ENCODE measurements at places on chromosomes 1 and 21.
A peak's percentile ranks its signal among the peaks of the same experiment; 100 is the strongest.

- no peak for DNase-seq
Observed at GRCh38 chr1:48851638-48852037, 74.9 kb upstream of the BEND5 start.

DNA sequence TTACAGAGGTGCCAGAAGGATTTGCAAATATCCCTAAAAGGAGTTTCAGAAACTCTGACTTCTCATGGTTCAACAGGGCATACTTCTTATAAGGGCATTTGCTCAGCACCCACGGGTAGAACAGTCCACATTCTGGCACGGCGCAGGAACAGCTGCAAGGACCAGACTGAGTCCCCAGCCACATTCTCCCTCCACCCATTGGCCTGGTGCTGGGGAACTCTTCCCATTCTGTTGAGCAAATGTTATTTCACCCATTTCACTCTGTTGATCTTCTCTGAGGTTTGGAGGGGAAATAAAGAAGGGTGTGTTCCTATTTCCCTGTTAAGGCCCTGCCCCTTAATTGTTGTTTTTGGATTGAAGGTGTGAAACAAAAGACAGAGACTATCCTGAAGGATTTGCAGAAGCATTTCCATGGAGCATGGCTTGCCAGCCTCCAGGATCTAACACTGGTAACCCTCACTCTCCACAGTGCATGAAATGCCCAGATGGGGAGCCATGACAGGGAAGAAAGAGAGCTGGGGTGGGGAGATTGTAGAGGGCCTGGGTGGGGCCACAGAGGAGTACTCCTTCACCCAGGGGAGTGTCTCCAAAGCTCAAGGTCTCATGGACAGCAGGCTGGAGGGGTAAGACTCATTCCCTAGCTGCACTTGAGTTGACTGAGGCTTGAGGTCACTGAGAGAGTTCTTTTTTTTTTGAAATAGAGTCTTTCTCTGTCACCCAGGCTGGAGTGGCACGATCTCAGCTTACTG lies 35.0 kb downstream of the INAVA start:
- DNase-seq = no peak

DNA sequence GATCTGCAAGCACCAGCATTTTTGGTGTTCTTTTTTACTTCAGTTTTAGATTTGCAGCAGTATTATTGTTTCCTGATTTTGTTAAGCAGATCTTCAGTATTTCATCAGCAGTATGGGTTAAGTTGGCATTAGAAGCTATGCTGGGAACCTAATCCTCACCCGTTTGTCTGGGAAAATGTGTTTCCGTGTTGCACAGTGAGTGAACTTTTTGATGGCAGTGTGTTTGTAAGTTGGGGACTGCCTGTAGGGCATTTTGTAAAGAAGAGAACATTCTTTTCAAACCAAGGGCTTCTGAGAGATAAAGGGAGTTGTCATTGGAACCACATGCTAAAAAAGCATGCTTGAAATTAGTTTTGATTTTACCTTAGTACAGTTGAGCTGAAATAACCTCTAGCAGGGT lies 35.9 kb downstream of the UCK2 start:
- DNase-seq = no peak

DNA sequence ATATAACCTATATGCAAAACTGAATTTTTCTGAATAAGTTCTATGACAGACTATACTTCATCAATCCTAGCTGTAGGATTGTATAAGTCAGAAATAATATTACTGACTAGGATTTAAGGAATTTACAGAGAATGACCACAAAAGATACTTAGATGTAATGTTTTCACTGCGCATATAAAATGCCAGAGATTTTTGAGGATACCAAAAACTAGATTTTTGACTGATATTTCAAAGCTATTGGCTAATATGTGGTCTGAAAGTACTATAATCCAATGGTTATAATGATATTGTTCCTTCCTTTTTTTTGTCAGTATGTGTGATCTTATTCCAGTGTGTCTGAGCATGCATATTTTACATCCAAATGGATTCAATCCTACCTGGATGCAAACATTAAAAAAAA lies 17.0 kb upstream of the IFI44L start:
- DNase-seq = no peak

- DNase-seq = no peak
Observed at GRCh38 chr1:29172415-29172939, 9.2 kb downstream of the SRSF4 start.

DNA sequence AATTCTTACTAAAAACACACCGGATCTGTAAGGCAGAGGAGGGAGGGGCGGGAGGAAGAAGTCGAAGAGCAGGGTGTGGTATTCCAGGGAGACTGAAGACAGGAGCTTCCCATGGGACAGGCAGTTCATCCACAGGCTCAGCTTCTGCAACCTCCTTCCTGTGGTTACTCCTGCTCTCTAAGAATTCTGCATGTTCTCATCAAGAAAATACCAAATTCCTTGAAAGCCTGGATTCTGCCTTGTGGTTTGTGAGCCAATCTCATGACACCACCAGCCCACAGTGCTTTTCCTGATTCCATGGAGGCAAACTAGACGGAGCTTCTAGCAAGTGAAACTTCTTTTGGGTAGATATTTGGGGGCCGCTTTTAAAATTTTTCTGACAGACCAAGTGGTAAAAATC lies 1.1 kb upstream of the ST6GALNAC3 start:
- no peak for DNase-seq

DNA sequence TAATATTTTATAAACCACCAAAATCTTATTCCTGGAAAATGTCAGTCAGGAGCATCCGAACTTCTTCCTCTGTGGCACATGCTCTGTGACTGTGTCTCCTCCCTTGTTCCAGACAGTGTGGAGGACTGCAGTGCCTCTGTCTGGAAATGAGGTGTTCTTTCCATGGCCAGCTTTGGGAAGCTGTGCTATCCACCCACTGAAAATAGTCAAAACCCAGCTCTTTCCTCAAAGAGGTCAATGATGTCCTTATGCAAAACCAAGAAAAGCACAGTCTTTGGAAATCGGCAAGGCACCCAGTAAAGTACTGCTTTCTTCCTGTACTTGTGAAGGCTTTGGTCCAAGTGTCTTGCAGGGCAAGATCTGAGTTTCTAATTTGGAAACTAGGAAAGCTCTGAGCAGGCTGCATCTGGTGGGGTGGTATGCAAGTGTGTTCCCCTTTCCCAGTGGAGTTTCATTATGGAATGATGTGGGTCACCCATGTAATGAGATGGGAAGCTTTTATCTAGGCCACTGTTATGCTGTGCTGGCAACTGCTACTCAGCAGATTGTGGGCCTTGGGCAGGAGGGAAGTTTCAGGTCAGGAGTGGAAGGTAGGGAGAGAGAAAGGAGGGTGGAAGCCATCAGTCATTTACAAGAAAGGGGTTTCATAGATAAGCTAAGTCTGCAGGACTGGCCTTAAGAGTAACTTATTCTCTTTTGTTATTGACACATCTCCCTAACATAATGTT lies 6.0 kb downstream of the KIAA0040 start:
- no peak for DNase-seq

- no peak for DNase-seq
Observed at GRCh38 chr1:2314803-2315673, 76.3 kb downstream of the MORN1 start.

DNA sequence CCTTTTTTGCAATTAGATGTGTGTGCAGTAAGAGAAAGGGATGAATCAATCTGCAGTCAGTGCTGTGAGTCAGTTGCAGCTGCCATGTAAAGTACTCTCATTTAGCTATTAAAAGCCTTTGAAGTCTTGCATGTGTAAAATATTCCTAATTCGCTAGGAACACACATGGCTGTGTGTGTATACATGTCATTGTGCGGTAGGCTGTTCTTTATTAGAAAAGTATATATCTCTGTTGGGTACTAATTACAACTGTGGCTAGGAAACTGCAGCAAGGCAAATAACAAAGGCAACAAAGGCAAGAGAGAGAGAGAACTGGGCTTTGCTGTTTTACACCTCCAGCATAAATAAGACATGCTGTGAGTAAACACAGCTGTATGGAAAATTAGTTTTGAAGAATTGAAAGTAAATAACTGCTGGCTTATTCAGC lies 41.7 kb downstream of the EPB41 start:
- DNase-seq = no peak

GRCh38 chr1:227156520-227156919 lies 161.8 kb downstream of the CDC42BPA start:
- no peak for DNase-seq

DNA sequence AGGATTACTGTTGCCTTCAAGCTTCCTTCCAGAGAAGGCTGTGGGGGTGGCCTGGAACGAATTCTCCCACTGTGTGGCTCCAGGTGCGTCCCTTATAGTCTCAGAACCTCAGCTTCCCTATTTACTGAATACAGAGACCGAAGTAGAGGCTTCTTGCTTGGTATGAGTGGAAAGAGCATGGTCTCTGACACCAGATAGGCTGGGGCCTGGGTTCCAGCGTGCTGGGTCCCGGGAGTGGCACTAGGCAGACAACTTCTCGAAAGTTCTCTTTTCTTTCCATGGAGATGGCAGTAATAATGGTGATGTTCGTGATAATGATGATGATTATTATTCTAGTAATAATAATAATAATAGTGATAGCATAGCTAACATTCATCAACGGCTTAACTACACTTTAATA lies 161.7 kb downstream of the PTPRU start:
- DNase-seq = no peak

GRCh38 chr1:40039245-40039756 lies 1.2 kb upstream of the CAP1 start:
- DNase-seq = peak; percentile 81

DNA sequence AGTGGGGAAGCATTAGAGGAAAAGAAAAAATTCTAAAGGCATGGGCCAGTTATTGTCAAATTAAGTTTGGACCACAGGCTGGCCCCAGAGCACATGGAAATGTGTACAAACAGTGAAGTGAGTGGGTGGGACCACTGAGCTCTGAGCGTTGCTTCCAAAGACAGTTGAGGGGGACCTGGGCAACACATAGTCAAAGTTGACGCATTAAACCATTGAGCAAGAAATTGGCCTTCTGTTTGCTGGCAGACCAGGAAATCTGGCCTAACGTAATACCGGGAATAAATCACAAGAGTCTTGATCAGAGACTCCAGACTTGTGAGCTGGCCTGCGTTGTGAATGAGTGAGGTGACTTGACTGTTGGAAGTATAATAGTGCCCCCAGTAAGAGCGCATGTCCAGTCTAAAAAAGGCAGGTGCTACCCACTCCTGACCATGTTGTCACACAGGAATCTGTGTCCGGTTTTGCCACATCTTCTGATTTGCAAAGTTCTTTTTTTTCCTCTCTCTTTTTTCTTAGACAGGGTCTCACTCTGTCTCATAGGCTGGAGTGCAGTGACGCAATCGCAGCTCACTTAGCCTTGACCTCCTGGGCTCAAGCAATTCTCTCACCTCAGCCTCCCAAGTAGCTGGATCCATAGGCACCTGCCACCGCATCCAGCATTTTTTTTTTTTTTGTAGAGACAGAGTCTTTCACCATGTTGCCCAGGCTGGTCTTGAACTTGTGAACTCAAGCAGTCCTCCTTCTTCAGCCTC lies 10.7 kb downstream of the EPHB2 start:
- no peak for DNase-seq

DNA sequence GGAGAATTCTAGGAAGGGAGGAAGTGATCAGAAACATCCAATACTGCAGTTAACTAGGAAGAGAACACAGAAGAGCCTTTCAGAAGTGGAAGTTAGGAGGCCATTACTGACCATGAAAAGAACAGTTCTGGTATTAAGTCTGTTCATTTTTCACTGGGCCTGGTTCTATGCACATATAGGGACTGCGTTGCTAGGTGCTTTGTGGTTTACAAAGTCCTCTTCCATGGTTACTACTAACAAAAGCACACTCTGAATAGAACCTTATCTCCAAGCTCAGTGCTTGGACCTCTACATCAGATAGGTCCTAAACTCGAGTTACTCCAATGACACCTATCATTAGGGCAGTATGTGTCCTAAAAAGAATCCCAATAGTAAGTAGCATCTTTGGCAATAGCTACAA lies 75.4 kb downstream of the RPAP2 start:
- DNase-seq = no peak

GRCh38 chr21:44767834-44768831 lies 33.5 kb downstream of the UBE2G2 start:
- DNase-seq = no peak

- DNase-seq = no peak
Observed at GRCh38 chr1:56357927-56358690, 221.3 kb downstream of the PLPP3 start.

DNA sequence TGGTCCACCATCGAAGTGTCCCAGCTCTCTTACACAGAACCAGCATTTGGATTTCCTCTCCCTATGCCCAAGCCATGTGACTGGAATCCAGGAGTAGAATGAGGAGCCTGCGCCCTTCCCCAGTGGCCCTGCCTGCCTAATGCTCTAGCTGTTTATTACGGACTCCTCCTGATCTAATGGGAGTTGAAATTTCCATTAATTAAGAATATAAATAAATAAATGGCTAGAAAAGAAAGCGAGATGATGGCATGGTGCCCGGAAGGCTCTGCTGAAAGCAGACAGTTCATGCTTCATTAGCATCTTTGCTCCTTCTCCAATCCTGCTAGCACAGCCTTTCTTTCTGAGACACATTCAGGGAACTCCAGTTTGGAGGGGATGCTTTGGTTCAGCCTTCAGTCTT lies 216.2 kb downstream of the SEC16B start:
- no peak for DNase-seq

DNA sequence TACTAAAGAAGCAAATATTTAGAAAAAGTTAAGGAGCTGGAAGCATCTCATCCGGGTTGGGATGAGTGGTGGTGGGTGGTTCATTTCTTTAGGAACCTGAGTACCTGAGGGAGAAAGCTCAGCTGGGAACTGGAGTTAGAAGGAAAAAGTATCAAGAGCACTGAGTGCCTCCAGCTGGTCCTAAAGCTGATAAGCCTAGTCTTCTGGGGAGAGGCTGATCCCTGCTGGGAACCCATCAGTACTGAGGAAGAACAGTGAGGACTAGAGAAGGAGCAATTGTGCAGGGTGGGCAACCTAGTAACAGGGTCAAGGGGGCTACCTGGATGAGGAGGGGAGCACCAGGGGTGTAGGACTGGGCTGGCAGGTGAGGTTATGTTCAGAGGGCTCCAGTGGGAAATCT lies 89.5 kb downstream of the RUNX1 start:
- no peak for DNase-seq

GRCh38 chr1:244047621-244048255 lies 3.3 kb upstream of the ZBTB18 start:
- DNase-seq = peak; percentile 33

DNA sequence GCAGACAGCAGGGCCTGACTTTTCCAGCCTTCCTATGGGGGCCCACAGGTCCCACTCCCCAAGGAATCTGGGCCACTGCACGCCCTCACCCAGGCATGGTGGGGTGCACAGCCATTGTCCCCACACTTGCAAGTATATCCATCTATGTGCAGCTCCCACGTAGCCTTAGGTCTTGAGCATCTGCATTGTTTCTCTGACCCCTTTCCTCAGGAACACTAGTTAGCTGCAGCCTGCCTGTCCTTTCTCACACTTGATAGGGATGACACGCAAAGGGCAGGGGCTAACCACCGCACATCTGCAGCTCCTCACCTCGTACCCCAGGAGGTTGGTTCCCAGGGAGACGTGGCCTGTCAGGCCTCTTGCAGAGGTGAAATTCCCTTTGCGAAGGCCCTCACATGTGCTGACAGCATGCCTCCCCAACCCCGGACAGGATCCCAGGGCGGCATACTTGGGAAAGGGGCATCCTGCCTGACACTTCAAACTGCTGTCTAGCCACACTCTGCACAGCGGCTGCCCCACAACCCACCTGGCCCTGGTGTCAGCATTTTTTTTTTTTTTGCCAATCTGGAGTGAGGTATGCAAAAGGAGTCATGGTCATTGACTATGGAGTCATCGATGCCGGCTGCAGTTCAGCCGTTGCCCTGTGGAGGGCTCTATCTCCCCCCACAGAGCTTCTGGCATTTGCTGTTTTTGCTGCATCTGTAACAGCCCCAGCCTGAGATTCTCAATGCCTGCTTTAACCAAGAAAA lies 5.0 kb downstream of the JMJD4 start:
- peak; percentile 64 for DNase-seq

GRCh38 chr1:49626472-49626871 lies 397.3 kb downstream of the AGBL4 start:
- DNase-seq = no peak

GRCh38 chr1:14320986-14321385 lies 277.5 kb upstream of the KAZN start:
- DNase-seq = no peak

All from Kasumi-1 (cell line).